ENCODE measurements at places on chromosomes 11 and 22.

DNA sequence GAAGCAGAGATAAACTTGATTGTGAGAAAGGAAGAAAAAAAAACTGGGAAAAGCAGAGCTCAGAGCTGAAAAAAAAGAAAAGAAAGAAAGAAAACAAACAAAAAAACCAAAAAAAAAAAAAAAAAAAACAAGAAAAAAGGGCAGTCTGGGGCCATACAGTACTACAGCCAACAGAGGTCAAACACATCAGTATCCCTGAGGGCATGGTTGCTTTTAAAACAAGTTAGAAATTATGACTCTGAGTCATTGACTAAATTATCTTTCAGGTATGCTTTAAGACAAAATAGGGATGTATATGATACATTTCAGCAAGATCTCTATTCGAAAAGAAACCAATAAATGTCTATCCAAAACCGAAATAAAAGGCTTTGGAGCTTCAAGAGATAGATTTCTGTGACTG is 37.1 kb upstream of the TLCD5 start:
- DNase-seq, result no peak

- DNase-seq, result no peak
These were observed 121.2 kb downstream of the C11orf58 start for GRCh38 chr11:16859651-16860050.

DNA sequence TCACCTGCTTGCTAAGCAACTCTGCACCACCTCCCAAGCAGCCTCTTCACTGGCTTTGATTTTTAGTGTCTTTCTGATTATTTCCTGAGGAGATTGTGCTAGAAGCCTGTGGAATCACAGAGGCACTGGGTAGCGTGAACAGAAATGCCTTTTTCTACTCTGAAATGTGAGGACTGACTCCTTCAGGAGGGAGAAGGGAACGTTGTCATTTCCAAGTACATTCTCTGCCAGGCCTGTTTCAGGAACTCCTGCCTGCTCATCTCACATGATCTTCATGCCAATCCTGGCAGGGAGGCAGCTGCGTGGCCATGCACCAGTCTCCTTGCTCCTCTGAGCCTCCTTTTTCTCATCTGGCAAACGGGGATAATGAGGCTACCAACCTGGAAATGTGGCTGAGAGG is 49.8 kb upstream of the PRDM11 start:
- no peak for DNase-seq

DNA sequence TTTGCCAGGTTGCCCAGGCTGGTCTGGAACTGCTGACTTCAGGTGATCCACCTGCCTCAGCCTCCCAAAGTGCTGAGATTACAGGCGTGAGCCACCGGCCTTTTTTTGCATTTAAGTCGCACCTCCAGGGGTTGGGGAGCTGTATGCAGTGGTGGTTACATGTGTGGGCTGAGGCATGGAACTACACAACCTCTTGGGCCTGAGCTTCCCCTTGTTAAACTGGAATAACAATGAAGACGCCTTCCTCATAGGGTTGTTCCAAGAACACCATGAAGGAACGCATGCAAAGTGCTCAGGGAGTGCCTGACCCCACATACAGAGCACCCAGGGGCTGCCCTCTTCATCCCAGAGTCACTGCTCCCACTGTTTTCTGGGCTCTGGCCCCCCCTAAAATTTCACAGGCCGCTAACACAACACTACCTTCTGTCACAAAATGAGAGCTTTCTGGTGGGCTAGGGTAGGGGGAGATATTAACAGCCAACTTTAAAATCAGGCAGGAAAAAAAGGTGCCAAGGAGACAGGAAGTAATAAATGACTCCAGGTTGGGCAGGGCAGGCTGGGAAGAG is 1.3 kb upstream of the FAM118A start:
- no peak for DNase-seq

DNA sequence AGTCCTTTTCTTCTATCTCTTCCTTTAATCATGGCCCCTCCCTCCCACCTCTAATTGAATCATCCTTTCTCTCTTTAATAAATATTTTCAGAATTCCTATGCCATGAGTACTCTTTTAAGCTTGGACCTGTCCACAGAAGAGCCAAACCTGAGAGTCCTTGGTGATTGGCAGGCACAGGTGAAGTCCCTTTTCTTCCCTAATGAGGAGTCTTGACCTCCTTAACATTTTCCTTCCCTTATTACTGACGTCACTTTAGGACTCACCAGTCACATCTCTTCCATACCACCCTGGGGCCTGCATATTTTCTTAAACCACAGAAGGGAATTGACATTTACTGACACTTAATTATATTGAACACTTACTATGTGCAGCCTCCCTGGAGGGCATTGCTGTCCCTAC is 41.0 kb upstream of the RASSF10 start:
- no peak for DNase-seq

DNA sequence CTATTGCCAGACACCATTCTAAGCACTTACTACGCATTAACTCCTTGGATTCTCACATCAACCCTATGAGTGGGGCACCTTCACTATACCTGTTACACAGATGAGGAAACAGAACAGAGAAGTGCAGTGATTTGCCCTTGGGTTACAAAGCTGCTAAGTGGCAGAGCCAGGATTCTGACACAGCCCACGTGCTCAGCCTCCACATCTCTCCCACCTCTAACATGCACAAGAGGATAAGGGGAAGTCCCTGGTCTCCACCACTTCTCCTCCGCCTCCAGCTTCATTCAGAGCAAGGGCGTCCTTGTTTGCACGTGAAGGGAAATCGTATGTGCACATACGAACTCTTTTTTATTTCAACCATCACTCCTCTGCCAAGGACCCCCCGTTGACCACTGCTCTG is 53.7 kb downstream of the CDON start:
- no peak for DNase-seq

DNA sequence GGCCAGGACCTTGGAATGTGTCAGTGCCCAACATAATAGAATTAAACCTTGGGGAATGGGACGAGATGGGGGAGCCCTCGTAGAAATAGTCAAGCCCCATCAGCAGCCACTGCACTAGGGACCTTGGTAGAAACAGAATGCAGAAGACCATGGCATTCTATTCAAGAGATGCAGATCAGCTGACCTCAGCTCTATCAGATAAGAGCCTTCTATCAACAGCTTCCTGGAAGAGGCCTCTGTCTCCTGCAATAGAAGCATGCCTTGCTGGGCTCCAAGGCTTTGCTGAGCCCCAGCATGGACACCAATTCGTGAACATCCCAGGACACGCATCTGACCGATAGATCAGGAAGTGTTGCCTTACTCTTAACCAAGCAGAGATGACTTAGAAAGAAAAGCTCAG is 27.5 kb upstream of the FLI1 start:
- no peak for DNase-seq

GRCh38 chr11:61903845-61904244 is 12.5 kb upstream of the FADS3 start:
- no peak for DNase-seq

GRCh38 chr11:128156486-128156885 is 430.9 kb downstream of the ETS1 start:
- DNase-seq, result no peak

DNA sequence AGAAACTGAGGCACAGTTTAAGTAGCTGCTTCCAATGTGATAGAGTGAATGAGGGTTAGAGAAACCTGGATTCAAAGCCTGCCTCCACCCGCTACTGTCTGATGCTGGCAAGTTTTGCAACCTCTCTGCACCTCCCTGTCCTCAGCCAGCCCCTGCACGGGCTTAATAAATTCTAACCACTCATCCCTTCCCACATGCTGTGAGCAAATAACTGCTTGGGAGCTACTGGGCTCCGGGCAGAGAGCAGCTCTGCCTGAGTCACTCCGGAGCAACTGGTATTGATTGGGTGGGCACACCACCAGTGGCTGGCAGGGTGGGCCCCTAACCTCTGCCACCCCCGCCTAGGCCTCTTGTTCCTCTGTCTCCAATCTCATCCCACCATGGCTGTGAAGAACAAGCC is 104.3 kb upstream of the SYT13 start:
- no peak for DNase-seq

- no peak for DNase-seq
These were observed 14.4 kb downstream of the FBLN1 start for GRCh38 chr22:45516923-45517675.

DNA sequence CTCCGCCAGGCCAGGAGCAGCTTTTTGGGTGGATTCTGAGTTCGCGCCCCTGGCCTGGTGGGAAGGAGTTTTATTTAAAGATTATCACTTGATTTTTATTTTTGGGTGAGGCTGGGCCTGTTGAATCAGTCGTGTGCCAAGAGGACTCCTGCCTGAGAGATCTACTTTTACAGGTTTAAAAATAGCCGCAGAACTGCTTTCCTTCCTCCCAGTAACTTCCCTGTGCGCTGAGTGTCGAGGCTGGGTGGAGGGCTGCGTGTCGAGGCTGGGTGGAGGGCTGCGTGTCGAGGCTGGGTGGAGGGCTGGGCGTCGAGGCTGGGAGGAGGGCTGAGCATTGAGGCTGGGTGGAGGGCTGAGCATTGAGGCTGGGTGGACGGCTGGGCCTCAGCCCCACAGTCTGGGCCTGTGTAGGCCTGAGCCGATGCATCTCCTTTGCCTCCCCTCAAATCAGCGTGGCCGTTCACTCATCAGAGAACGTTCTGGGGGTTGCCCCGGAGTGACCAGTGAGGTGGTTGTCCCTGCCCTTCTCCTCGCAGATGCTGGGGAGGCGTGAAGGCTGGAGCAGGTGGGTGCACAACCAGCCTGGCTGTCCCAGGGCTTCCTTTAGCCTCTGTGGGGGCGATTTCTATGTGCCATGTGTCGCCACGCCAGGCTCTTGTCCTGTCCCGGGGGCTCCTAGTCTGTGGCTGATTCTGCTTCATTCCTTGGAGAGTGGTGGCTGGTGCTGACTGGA is 30.1 kb downstream of the GRAMD4 start:
- DNase-seq, result no peak
